ENCODE measurements at places on chromosomes 2 and 18.

- DNase-seq = no peak
Measured at GRCh38 chr2:216648105-216648504, 14.9 kb downstream of the IGFBP2 start.

- DNase-seq = no peak
Measured at GRCh38 chr2:67799886-67800285, 262.9 kb downstream of the C1D start.

DNA sequence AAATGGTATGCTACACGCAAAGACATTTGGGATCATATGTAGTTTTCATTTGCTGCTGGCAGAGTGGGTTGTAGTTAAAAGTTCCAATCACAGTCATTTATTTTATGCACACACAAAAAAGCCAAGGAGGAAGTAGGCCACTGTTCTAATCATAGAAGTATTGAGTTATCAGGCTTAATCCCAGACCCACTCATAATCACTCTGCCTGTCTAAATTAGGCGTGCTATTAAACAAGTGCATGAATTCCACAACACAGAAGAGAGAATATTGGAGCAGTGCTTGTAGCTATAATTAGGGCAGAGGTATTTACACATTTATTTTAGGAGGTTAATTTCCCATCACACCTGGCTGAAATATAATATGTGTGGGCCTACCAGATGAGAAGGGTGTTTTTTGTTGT is 65.7 kb upstream of the FIGN start:
- no peak for DNase-seq

- DNase-seq = no peak
Measured at GRCh38 chr18:58348951-58349350, 279.9 kb downstream of the ALPK2 start.
